ENCODE measurements at places on chromosomes 6 and 20. TPM values are rescaled to one million over a fixed set of nuclear protein-coding genes. Genes with fewer than 3 reads are reported as not detected.

- no peak for DNase-seq
Observed at GRCh38 chr20:60053818-60054190, 95.6 kb downstream of the CDH26 start.

DNA sequence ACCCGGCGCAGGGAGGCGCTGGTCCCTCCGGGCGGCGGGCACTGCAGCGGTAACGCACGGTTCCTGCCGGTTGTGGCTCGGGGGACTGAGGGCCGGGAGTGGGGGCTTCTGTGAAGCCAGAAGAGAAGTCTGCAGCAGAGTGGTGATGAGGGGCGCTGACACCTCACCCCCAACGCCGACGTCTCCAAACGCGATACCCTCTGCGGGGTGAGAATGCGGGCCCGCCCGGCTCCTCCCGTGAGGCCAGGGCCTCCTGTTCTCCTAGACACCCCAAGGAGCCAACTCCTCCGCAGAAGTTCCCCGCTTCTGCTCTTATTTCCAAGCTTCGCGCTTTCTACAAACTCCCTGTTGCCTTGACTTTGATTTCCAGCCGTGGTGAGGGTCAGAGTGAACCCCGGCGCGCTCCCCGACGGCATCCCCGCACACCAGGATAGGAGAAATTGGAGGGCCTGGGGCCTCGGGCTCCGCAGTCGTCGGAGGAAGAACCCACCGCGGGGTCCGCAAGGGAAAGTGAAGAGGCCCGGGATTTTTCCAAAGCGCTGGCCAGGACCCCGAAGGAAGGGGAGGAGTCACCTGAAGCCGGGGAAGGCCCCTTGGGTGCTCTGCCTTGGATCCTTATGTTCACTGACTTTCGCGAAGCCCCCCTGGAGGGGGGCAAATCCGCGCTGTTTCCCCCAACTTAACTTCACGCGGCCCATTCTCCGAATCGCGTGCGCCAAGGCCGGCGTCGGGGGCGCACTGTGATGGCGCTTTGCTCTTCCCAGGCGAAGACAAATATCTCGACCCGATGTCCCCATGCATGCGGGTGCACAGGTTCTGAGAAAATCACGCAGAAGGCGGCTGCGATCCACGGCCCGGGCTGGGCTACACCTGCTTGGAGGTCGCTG is 3.1 kb upstream of the INSM1 start:
- DNase-seq = no peak

- DNase-seq = no peak
Observed at GRCh38 chr6:128259730-128260685, 260.4 kb downstream of the PTPRK start.

MUC21 gene
- total RNA-seq = not detected

DNA sequence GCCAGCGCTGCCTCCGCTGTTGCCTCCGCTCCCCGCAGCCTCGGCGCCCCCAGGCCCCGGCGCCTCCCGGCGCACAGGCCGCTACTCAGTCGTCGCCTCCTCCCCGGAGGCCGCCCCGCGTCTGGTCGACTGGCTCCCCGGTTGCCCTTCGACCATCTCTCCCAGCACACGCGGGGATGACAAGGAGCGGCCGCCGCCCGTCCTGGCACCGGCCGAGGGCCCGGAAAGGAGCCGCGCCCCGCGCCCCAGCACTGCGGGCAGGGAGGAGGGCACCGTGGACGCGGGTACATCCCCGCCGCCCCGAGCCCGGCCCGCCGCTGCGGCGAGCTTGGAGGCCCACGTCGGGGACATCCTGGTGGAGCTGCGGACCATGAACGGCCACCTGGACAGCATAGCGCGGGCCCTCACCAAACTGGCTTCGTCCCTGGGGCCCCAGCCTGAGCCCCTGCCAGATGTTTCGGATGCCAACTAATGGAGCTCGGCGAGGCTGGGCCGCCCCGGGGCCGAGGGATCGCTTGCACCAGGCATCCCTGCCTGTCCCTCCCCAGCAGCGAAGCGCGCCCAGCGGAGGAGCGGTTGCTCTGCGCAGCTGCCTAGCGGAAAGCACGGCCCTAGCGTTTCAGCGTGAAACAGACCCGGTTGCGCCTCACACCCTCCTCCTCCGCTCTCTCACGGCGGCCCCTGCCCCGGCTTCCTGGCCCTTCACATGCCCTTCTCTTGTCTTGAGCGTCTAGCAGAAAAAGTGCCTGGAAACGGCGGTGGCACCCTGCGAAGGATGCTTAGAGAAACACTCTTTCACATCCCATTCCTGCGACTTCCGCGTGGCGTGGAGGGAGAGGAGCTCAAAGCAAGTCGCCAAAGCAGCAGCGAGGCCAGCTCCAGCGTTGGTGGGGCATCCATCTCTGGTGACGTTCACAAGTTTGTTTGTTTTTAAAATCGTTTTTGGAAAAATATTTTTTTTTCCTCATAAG is 285.8 kb upstream of the SUPT3H start:
- peak; percentile 44 for DNase-seq

LAMA4 gene
- 14.7 TPM for total RNA-seq

- DNase-seq = no peak
Observed at GRCh38 chr20:45149062-45149461, 24.8 kb upstream of the WFDC12 start.

GRCh38 chr20:22438346-22438745 is 146.0 kb downstream of the FOXA2 start:
- DNase-seq = no peak

STX11 gene
- total RNA-seq = not detected

DNA sequence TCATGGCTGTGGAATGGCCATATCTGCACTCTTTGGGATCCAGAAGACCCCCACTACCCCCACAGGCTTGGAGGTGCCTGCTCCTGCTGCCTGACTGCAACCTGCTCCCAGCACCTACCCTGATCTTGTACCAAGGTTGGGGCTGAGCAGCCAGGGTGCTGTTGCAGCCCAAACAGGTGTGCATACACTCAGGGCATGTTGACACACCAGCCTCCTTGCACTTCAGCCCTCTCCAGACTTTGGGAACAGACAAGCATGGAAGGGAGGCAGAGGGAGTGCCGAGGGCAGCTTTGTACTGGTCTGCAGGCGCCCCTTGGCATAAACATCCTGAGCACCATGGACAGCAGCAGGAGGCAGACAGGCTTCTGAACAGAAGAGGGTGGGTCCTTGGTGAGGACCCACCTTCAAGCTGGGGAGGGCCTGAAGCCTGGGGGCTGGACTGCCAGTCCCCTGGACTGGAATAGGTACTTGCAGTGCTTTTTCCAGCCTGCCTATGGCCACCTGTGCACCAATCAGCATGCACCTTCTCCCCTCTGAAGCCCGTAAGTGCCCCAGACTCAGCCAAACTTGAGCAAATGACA is 1675.8 kb downstream of the HACE1 start:
- DNase-seq = no peak

RWDD2A gene
- 5.1 TPM for total RNA-seq

SMOC2 gene
- 0.14 TPM for total RNA-seq

DNA sequence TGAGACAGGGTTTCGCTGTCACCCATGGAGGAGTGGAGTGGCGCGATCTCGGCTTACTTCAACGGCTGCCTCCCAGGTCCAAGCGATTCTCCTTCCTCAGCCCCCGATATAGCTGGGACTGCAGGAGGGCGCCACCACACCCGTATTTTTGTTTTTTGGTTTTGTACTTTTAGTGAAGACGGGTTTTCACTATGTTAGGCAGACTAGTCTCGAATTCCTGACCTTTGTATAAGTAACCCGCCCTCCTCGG is 115.4 kb upstream of the BTN3A2 start:
- no peak for DNase-seq

DNA sequence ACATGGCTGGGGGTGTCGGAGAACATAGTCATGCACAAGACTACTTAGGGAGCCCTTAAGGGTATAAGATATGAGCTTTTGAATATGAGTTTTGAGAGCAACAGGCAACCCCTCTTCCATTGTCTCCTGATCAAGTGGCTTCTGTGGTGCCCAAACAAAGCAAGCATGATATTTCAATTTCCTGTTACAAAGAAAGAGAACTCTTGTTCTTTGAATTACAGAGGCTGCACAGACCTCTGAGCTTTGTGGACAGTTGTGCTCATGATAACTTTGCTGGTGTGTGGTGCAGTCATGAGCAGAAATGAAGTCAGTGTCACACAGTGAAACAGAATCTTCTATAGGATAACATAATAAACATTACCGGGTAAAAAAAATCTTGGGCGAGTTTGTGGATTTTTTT is 66.8 kb upstream of the THEMIS start:
- DNase-seq = no peak

GRCh38 chr20:53238121-53238660 is 266.0 kb downstream of the TSHZ2 start:
- DNase-seq = no peak

DNA sequence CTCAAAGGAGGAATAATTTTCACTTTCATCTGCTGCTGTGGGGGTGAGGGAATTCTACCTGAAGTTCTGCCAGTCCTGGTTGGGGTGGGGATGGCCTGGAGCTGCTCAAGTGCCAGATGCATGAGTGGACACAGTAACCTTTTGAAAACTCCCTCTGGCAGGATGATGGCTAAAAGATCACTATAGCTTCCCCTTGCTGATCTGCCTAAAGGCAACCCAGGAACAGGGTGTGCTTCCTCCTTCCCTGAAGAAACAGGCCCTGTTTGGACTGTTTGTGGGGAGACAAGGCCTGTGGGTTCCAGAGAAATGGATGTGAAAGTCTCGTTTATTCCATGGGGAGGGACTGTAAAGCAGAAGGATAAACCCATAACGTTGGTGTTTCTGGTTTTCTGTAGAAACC is 176.9 kb downstream of the DTNBP1 start:
- DNase-seq = no peak

DNA sequence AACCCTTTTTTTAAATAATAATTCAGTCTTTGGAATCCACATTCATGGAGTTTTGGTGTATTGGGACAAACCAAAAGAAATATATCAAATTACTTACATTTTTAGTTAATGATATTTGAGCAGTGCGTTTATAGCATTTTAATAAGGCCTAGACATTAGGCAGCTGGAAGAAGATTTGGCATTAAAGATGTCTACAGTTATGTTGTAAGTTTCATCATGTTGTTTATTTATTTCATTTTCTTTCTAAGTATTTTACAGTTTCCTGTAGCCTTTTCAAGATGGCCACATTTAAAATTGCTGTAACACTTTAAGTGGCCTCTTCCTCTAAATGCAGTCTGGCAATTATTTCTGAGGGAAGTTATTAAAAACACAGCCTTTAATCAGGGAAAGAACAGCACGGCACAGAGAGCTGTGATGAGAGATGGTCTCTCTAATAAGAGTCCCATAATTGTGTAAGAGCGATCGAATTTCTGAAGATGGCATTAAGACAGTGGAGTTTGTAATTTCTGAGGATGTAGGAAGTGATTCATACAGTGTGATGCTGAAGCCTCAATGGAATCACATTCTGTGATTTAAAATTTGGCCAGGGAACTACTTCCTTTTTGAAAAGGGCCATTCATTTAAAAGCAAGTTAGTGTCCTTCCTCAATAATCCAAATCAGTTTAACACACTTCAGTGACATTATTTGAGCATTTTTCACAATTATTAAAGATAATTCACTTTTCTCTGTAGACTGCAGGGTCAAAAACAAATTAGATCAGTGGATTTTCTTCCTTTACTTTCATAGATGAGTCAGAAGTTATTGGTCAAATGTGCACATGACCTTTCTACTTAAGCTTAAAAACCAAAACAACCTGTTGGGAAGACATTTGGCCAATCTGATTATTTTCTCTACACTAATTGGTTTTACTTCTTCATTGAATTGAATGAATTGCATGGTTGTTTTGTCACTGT is 52.4 kb upstream of the EDN3 start:
- DNase-seq = no peak

ETV7 gene
- not detected for total RNA-seq

DNA sequence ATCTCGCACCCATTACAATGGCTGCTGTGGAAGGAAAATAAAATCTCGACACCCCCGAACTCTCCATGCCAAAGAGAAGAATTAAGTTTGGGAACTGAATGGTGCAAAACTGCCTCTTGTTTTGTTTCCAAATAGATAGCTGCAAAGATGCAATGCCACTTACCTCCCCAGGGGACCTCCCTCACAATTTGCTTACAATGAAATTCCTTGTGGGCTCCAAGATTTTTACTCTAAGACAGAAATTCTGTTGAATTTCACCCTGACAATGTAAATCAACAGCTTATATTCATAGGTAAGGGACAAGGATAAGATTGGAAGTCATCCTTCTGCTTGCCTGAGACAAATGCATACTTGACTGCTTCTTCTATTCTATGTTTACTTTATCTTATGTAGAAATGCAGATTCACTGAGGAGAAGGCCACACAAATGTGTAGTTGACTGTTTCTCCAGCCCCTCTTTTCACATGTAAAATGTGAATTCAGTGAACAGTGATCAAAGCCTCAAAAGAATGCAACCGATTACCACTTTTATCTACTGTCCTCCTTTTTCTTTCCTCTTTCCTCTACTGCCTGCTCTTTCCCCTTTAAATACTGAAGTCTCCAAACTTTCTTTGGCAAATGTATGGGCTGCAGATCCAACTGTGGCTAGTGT is 36.6 kb downstream of the ADGRF4 start:
- no peak for DNase-seq

- no peak for DNase-seq
Observed at GRCh38 chr6:4673861-4674260, 102.3 kb upstream of the CDYL start.

- DNase-seq = no peak
Observed at GRCh38 chr20:19888269-19888671, 128.9 kb upstream of the NAA20 start.

GJA10 gene
- not detected for total RNA-seq

- no peak for DNase-seq
Observed at GRCh38 chr20:12775041-12775440, 233.7 kb upstream of the SPTLC3 start.

DNA sequence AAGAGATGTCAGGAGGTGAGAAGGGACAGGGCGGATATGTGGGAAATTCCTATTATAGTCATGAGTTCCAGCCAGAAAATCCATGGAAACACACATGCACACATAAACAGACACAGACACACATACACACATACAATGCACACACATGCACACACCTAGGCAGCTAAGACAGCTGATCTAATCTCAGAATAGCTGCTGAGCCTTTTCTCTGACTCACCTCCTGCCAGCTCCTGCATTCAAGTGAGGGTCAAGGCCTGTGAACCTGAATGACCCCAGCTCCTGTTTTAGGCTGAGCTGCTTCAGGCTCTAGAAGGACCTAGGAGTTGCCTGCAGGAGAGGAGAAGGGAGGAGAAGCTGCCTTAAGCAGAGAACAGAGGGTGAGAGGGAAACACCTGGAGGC is 21.6 kb upstream of the RAET1L start:
- no peak for DNase-seq

PRR18 gene
- 0.16 TPM for total RNA-seq
